T-helper 17 cell (primary cell): ENCODE measurements at places on chromosomes 7 and 10.
A peak's percentile ranks its signal among the peaks of the same experiment; 100 is the strongest.

- no peak for DNase-seq
These were observed 132.3 kb upstream of the ANK3 start for GRCh38 chr10:60521974-60522405.

- DNase-seq = no peak
These were observed 5.1 kb upstream of the MRPS17 start for GRCh38 chr7:55946545-55946944.

- DNase-seq = peak; percentile 79
These were observed at the start of gene FAM53B for GRCh38 chr10:124744102-124745050. FAM53B (minus strand) TSS chr10:124744378; CDS start chr10:124706713, 37,665 bp downstream.

DNA sequence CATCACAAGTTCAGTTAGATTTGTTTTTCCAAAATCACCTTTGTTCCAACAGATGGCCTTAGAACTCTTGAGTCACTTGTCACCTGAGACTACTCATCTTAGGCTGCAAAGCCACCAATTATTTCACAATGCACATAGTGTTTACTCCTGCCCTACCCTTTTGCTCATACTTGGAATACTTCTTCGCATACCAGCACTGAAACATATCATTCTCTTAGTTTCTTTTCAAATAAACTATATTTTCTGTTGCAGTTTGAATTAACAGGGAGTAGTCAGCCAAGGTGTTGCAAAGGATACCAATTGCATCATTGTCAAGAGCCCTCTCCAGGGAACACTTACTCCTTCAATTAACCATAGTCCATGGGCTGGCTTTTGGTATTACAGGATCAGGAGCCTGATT lies 71.0 kb downstream of the CASD1 start:
- no peak for DNase-seq
